ENCODE measurements at places on chromosomes 2 and 18.
A peak's percentile ranks its signal among the peaks of the same experiment; 100 is the strongest.

DNA sequence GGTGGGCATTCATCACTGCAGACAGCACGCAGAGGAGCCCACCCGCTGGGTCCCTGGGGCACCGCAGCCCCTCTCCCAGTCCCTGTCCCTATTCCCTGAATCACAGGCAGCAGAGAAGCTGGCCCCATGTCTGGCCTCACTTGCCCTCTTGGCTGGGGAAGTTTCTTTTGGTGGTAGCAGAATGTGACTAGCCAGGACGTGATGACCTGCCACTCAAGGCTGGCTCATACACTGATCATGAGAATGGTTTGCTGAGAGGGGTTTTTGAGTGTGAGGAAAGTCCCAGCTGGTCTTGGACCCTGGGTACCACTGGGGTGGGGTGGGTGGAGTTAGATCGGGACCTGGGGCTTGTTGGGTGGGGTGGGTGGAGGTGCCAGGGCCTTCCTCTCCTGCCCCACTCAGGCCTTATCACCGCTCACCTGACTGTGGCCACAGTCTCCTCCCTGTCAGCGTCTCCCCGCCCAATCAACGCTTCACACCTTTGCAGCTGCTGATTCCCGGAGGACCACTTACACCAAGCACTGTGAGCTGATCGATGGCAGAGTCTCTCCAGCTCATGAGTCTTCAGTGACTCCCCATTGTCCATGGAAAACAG is 28.9 kb upstream of the FOSL2 start:
- DNase-seq: no peak

- DNase-seq: no peak
Measured at GRCh38 chr2:220424561-220424960, 797.1 kb downstream of the SLC4A3 start.

- no peak for DNase-seq
Measured at GRCh38 chr2:200168641-200169555, 137.6 kb upstream of the SPATS2L start.

- DNase-seq: no peak
Measured at GRCh38 chr2:201793631-201794030, 12.7 kb upstream of the CDK15 start.

- no peak for DNase-seq
Measured at GRCh38 chr2:7030810-7031209, 113.6 kb downstream of the RNF144A start.

GRCh38 chr2:65379721-65380171 is 52.7 kb downstream of the SPRED2 start:
- DNase-seq: no peak

DNA sequence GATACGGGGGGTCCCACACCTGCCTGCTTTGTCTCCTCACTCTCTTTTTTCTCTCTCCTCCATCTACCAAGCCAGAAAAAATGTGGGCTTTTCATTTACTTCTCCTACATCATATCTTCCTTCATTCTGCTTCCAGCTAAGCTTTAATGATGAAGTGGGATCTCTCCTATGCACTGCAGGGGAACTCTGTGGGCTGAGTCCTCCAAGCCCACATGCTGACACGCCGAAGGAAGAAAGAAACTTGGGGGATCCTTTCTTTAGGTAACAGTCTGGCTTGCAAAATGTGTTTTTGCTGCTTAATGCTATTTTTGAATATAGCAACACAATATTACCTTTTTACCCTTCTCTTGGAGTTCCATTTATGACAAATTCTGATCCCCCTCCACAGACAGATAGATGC is 33.6 kb upstream of the YWHAQ start:
- DNase-seq: no peak

GRCh38 chr2:229731916-229732315 is 17.6 kb upstream of the DNER start:
- DNase-seq: no peak

DNA sequence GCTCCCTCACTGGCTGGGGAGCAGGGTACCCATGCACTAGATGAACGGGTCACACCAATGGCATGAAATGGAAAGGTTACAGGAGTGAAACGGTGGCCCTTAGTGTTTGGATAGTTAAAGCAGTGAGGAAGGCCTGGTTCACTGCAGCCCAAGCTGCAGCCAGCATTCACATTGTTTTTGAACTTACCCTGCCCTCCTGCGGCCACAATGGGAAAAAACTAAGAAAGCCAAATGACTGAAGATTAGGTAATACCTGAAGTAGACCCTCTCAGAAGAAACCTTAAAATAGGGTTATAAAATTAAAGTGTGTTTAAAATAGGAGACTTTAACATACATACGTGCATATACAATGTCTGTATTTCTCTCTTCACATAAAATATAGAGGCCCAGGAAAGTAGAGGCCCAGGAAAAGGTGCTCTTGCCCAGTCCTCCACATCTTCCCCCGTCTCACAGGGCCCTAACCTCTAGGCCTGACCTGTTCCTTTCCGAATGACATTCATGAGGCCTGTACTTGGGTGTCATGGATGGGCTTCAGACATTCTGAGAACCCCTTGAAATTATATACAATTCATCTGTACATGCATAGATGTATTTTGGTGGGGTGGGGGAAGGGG is 33.3 kb downstream of the DOK1 start:
- peak; percentile 73 for DNase-seq

GRCh38 chr2:18373664-18374063 is 186.8 kb downstream of the RDH14 start:
- DNase-seq: no peak
